ENCODE measurements at places on chromosomes 4 and X.

DNA sequence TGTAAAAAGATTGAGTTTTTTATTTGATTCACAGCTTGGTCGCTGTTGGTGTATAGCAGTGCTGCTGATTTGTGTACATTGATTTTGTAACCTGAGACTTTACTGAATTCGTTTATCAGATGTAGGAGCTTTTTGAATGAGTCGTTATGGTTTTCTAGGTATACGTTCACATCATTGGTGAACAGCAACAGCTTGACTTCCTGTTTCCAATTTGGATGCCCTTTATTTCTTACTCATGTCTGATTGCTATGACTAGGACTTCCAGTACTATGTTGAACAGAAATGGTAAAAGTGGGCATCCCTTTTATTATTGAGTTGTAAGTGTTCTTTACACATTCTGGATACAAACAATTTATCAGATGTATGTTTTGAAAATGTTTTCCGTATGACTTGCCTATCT lies 76.0 kb downstream of the ADGRG4 start:
- DNase-seq = no peak

- DNase-seq = no peak
Measured at GRCh38 chr4:95293014-95293413, 255.8 kb downstream of the UNC5C start.

DNA sequence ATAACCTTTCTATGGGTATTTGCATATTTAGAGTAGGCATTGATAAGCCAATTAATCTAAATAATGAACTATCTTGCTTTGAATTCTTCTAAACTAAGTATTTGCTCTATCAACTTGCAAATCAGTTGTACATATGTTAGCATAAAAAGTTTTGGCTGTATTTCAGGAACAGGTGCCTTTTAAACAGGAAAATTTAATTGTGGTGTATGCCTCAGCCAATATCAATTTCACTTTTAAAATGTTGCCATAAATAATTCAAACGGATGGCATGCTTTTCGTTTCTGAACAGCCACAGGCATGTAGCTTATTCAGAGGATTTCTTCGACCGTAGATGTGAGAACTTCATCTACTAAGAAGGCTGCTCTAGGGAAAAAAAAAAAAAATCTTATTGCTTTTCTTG lies 99.9 kb downstream of the DCLK2 start:
- DNase-seq = peak; percentile 56

DNA sequence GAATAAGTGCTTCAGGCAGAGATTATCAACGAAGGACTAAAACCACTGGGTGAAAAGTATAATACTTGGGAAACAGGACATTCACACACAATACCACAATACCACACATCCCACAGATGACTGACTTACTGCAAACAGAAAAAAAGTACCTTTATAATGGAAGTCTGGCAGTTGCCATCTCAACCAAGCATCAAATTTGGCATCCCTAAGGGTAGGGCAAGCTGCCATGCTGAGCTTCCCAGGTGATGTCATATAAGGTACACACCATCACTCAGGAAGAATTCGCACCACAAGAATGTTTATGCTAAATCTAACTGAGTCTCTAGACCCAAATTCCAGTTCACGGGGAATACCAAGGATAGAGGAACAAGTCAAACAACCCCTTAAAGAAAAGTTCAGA lies 9.1 kb downstream of the QDPR start:
- DNase-seq = no peak

GRCh38 chr4:47531241-47531953 lies 46.3 kb downstream of the ATP10D start:
- DNase-seq = no peak

DNA sequence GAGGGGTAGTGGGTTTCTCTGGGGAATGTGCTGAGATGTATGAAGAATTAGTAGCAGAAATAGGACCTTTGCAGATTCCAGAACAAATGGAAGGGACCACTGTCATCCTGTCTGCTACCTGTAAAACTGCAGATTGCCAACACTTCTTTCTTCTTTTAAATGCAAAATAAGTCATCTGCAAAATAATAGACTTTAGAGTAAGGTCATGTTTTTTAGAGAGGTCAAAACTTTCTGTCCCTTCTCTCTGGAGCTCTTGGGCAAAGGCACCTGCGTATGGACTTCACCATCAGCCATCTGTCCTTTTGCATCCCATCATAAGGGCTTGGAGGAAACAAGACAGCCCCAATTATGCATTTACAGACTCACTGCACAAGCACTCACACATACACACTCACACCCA lies 121.1 kb upstream of the PPARGC1A start:
- no peak for DNase-seq

DNA sequence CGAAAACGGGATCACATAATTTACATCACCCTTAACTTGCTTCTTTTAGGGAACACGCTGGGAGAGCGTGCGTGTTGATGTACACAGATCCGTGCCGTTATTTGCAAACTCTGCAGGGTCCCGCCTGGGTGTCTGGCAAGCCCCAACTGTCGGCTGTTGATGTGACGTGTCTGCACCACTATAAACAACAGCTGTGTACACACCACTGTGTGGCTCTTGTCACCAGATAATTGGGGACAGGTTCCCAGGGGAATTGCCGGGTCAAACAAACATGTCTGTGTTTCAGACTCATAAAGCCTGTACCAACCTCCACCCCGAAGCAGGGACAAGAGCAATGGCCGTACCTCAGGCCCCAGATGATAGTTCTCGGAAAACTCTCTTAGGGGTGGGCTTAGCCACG lies 105.0 kb upstream of the AFAP1 start:
- DNase-seq = no peak

DNA sequence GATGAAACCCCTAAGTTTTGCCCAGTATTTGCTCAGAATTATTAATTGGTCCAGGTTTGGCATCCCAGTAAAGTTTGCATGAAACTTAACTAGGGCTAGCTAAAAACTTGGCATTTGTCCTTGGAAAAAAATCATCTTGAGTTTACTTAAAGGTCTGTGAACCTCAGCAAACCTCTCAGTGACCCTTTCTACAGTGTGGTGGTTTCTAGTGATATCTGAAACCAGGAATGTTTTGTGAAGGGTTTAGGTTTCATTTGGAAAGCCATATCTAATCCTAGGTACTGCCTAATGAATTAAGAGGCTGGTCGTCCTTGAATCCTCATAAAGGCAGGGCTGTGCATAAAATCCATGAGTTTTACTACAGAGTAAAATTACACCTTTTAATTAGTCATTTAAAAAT lies 218.5 kb upstream of the ANKRD50 start:
- no peak for DNase-seq

GRCh38 chr4:187887906-187888305 lies 107.7 kb upstream of the ZFP42 start:
- DNase-seq = no peak

DNA sequence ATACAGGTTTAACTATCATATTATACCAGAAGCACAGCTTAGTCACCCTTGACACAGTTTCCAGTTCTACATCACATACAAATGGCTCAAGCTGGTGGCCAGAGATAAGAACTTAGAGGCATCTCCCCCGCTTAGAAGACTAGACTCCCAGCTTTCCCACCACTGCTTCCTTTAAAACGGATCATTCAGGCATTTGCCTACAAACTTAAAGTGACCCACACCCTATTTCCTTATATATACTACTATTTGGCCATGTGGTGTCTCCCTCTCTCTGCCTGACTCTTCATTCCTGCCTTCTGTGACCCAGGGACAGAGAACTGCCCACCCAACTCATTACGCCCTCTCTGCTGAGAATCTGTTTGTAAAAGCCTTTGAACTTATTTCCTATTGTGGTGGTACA lies 781.2 kb upstream of the DIAPH2 start:
- DNase-seq = no peak
